ENCODE measurements at places on chromosomes 1 and 21.

DNA sequence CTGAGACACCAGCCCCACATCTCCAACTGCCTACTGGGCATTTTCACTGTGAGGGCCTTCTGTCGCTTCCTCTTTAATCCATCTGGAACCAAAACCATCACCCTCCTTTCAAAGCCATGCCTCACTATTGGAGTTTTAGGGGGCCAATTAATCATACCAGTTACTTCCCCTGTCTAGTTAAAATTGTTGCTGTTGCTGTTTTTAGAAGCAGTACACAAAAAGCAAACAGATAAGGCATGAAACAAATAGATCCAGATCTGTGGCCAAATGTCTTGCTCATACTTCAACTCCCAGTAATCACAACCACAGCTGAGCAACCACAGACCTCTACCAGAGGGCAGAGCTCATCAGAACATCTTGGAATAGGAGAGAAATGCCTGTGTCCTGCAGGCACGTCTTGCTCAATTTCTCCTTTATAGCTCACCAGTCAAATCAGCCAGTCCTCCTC is 133.8 kb upstream of the C1orf105 start:
- no peak for DNase-seq

DNA sequence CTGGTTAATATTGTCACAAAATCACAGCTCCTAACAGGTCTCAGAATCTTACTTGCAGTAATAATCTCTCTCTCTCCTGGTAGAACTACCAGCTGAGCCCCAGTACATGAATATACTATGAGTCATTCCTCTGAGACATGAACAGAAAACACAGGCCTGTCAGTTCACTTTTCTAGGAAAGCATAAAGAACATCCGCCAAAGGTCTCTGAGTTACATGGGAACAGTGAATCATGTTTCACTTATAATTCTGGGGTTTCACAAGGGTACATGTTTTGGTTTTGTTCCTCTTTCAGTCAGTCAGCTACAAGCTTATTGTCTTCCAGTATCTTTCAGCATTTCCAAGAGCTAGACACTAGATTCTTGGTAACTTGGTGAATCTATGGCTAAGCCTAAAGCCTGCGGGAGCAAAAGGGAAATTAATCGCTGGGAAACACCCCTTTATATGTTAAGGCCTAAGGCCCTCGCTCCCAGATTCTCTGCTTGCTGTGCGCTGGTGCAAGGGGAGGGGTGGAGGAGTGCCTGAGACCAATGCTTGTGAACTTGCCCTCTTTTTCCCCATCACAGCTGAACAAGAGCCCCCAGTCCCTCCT is 31.7 kb downstream of the IFNGR2 start:
- no peak for DNase-seq

DNA sequence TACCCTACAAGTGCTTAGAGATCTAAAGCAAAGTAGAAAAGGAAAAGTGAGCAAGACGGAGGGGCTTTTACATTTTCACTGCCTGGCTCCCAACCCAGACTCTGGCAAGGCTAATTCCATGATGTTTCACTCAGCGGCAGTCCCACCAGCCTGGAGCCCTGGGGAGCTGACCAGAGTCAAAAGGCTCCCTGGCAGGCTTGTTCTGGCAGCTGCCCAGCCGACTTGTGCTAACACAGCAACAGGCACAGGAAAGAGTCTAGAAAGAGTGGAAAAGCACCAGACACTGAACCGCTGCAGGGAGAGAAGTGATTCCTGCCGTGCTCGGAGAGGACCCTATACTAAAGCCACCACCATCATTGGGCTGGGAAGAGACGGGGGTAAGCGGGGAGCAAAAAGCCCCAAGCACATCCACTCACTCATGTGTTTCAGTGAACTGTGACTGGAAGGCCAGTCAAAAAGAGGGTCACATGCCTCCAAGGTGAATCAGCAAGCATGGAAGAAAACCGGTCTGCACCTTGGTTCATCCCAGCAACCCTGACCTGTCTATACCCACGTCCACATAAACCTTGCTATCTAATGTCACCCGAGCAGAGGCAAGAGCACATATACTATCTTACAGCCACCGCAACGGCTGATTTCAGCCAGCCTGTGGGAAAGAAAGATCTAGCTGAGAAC is 8.0 kb downstream of the SMIM12 start:
- DNase-seq: no peak

DNA sequence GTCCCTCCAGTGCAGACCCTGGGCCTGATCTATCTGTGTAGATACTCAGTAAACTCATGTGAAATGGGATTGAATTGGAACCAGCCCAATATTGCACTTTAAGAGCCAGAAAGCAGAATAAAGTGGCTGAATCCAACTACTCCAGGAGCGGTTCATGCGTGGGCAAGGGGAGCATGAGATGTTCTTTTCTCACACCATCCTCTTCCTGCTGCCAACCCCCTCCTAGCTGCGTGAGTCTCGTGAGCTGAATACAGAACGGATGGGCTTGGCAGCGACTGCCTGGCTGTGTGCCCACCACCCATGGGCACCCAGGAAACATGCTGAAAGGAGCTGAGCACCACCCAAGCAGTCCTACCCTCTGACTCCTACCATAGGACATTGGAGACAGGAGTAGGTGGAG is 128.3 kb downstream of the ELAVL4 start:
- DNase-seq: no peak

GRCh38 chr1:112083487-112083886 is 94.0 kb upstream of the KCND3 start:
- no peak for DNase-seq

DNA sequence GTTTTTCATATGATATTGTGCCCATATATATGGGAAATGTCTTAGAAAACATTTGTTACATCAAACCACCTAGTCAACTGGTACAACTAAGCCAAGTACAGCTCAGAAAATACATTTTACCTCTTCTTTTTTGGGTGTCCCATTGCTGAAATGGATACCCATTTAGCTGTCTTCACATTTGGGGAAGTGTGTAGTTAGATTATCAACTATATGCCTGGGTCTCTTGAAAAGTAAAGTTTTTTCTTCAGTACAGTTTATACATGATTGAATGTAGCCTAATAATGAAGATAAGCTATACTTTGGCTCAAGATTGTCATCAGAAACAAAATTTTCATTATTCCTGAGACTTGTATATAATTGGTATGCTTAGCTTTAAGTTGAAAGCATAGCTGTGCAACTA is 2.0 kb downstream of the AGO3 start:
- DNase-seq: no peak

DNA sequence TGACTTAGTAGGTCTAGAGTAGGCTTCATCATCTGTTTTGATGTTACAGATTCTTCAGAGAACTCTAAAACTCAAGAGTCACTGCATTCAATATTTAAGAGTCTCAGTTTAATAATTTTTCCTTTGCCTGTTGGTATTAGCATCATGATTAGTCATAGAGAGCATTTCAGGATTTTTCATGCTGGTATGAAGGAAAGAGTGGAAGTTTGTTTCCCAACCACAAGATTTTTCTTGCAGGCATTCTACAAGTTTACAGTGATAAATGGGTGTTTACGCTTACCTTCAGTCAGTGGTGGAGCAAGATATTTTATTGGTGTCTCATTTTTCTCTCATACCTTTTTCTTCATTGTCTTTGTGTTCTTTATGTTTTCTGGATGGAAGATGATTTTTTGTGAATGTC is 58.4 kb upstream of the MYOCOS start:
- no peak for DNase-seq

GRCh38 chr1:234684856-234685255 is 74.9 kb upstream of the IRF2BP2 start:
- DNase-seq: no peak

DNA sequence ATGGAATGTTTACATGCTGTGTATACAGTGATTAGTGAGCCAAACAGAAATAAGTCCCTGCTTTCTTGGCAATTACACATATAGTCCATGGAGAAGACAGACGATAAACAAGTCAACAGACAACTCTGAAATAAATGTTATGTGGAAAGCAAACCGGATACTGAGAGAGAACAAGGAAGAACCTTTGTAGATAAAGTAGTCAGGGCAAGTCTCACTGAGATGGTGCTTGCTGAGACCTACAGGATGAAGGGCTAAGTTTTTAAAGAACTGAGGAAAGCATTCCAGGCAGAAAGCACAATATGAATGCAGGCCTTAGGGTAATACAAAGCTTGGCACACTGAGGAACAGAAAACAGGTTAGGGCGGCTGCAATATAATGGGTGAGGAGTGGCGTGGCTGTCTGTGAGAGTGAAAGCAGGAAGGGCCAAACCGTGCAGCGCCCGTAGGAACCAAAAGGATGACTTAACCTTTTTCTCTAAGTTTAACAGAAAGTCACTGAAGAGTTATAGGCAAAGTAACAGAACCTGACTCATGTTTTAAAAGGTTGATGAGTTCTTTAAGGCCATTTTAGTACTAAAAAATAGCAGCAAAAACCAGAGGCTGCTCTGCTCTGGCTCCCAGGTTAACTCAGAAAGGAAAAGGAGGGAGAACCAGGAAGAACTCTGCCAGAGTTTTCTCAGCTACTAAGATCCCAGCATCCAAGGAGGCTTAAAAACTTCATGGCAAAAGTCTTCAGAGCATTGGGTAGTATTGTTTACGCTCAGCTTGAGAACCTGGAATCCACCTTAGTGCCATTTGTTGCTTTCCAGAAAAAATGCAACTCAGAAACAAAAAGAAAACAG is 8.7 kb upstream of the TTF2 start:
- DNase-seq: no peak

DNA sequence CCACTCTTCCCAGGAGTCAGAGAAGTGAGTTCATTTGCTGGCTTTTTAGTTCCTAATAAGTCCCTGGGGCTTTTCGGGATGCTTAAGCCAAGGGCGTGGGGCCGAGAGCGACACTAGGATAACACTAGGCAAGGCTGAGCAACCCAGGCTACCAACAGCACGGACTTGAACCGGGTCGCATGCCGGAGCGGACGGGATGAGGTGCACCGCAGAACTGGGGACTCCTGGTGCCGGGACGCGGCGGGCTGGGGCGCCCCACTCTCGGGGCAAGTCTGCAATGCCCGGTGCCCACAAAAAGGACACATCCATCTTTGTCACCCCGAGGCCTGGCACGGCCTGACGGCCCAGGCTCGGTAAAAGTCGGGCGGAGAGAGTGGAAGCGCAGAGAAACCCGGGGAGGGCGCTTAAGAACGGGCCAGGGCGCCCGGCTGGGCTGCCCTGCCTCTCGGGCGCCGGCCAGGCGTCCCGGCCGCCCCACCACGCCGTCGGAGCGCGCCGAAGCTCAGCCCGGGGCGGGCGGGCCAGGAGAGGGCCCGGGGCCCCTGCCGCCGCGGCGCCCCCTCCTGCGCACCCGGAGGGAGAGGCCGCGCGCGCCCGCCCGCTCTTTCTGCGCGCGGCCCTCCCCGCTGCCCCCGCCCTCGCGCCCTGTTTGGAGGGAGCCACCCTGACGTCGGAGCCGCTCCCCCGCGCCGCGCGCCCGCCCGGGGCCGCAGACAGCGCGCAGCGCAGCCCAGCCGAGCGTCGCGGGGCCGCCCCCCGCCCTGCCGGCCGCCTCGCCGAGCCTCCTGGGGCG is at the start of gene NBL1:
Gene NBL1, plus strand, starts transcription at position 710 of the 793 bp plus-strand sequence. CDS start 10,720 bp downstream, outside the sequence.
- DNase-seq: peak; percentile 80

- DNase-seq: no peak
These were observed 714 bp downstream of the DFFA start for GRCh38 chr1:10471411-10472219.

- DNase-seq: no peak
These were observed 104.1 kb downstream of the CDC42BPA start for GRCh38 chr1:227214207-227214606.

- DNase-seq: peak; percentile 27
These were observed 84.8 kb downstream of the KCND3 start for GRCh38 chr1:111904478-111905218.
